Lung (tissue), 17 donors: ENCODE measurements at places on chromosomes 1 and 21.

- no peak for DNase-seq
Observed at GRCh38 chr21:37043818-37044217, 29.1 kb downstream of the PIGP start.

GRCh38 chr21:31078796-31079195 lies 40.5 kb upstream of the KRTAP19-8 start:
- DNase-seq, result no peak

DNA sequence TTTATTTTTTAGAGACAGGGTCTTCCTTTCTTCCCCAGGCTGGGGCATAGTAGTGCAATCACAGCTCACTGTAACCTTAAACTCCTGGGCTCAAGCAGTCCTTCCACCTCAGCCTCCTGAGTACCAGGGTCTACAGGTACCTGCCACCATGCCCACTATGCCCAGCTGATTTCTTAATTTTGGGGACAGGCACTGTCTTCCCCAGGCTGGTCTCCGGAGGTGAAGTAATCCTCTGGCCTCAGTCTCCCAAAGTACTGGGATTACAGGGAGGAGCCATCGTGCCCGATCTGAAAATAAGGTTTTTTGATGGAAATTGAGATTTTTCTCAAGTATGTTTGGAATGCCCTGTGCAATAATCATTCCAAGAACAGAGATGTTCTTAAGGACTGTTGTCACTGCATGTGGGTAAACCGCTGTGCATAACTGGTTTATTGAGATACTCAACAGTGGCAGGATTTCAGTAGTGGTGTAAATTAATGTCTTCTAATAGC lies 934 bp upstream of the MSH4 start:
- DNase-seq, result no peak

GRCh38 chr1:246008363-246008831 lies 498.7 kb downstream of the SMYD3 start:
- DNase-seq, result peak; percentile 60

DNA sequence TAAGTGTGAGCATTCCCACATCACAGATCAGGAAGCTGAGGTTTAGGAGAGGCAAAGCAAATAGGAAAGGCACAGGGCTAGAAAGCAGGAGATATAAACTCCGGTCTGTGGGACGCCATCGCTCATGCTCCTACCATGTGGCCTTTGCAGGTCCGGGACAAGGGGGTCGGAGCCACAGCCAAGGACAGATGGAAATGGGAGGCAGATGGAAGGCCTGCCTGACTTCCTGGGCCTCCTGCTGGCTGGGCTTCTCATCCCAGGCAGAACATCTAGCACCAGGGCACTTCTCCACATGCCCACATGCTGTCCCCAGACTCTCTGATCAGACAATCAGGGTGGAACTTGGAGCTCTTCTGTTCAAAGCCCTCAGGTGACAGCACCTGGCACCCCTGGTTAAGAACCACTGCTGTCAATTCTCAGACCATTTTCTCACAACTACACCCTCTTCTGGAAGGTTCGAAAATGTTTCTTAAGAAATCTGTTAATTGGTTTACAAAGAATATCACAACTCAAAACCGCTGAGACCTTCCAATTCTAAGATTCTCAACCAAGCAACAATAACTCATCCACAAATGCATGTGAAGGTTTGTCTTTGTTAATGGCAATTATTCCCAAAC lies 173.3 kb upstream of the EDN2 start:
- no peak for DNase-seq

GRCh38 chr1:223017291-223017690 lies 125.8 kb downstream of the TLR5 start:
- DNase-seq, result no peak
